ENCODE measurements at places on chromosomes 2 and 18. TPM values are rescaled to one million over a fixed set of nuclear protein-coding genes. Genes with fewer than 3 reads are reported as not detected.

The PLB1 gene
- total RNA-seq, result 0.99 TPM

The SAG gene
- total RNA-seq, result 0.55 TPM

The POTEJ gene
- total RNA-seq, result not detected

The ACMSD gene
- total RNA-seq, result not detected

The CGREF1 gene
- total RNA-seq, result 1.4 TPM

The GAD1 gene
- total RNA-seq, result 0.38 TPM

The SRD5A2 gene
- total RNA-seq, result not detected

The NTSR2 gene
- total RNA-seq, result not detected

The GAL3ST2 gene
- 0.20 TPM for total RNA-seq

The IL1F10 gene
- not detected for total RNA-seq

Data from activated naive CD4-positive, alpha-beta T cell treated with anti-CD3 and anti-CD28 coated beads, Interleukin-2, amount 10 ng/mL, durations not matched to agents 5 hours and 36 hours (primary cell).